Stimulated activated effector memory CD8-positive, alpha-beta T cell treated with anti-CD3 and anti-CD28 coated beads, Interleukin-12 subunit alpha, Interleukin-12 subunit beta, amount 100 ng/mL, for 72 hours (primary cell): ENCODE measurements at places on chromosomes 4 and X.

- DNase-seq = peak; percentile 79
Observed at GRCh38 chr4:56505269-56506130, at the start of gene ARL9. TSS of gene ARL9 (plus strand) at chr4:56505791. CDS start at chr4:56505863, 72 bp downstream.

DNA sequence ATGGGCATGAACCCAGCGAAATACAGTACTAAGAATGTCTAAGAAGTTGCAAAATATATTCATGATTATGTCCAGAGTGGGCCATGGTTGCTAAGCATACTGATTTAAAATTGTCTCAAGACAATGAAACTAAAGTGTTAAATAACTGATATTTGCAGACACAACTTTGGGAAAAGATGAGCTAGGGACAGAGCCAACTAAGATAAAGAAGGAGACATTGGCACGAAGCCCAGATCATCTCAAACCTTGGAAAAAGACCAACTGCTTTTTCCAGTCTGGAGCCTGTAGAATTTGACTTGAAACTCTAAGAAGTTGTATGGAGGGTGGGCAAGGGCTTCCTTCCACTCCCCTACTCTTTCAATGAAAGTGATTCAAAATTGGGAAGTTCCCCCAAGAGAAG, 108.5 kb upstream of the GLRA2 start:
- DNase-seq = no peak

- no peak for DNase-seq
Observed at GRCh38 chr4:151865312-151865711, 104.5 kb upstream of the GATB start.

DNA sequence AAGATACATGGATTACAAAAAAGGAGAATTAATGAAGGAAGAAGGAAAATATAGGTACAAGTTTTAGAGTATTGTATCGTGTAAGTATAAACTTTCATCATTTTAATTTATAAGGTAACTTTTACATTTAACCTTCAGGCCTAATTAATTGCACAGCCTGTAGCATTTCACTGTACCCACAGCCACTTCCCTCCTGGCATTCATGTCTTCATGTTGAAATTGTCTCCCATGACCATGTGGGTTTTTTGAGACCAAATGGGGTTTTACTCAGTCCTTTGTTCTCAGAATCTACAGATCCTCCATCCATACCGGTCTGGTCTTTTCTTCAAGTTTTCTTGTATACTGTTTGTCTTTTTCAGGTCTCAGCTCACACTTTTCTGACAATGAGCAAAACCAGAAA, 194.3 kb upstream of the CLNK start:
- DNase-seq = no peak

DNA sequence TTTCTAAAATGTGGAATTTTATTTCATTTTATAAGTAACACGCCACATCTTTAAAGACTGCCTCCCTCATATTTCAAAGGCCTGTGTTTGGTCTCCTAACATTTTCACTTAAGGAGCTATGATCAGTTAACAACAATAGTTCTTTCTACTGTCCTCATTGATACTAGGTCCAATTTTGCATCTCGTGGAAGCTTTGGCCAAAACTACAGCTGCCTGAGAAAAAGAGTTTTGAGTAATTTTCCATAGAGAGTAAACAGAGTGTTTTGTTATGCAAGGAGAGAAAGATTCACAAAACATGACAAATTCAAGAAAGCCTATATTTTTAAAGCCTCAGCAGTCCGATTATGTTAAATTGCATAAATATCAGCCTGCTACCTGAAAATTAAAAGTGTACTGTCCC, 11.4 kb upstream of the PCDH18 start:
- DNase-seq = no peak

- DNase-seq = no peak
Observed at GRCh38 chrX:115588179-115588578, 27.2 kb downstream of the PLS3 start.

DNA sequence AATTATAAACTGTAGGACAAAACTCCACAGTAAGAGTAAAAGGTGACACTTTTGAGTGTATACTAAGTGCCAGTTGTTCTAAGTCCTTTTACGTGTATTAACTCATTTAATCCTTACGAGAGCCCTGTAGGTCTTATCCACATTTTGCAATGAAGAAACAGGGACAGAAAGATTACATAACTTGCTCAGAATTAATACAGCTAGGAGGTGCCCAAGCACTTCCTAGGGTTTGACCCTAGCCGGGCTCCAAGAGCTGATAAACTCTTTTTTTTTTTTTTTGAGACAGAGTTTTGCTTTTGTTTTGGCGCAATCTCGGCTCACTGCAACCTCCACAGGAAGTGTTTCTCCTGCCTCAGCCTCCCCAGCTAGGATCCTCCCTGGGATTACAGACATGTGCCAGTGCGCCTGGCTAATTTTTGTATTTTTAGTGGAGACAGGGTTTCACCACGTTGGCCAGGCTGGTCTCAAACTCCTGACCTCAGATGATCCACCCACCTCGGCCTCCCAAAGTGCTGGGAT, 110.4 kb downstream of the UBE2K start:
- no peak for DNase-seq

GRCh38 chr4:18722748-18723191, 701.2 kb upstream of the LCORL start:
- no peak for DNase-seq
